ENCODE measurements at places on chromosomes 4 and X. TPM values are rescaled to one million over a fixed set of nuclear protein-coding genes. Genes with fewer than 3 reads are reported as not detected.

Gene ATP1B4
- not detected for polyA plus RNA-seq

Gene UGT2B17
- polyA plus RNA-seq, result 376 TPM

DNA sequence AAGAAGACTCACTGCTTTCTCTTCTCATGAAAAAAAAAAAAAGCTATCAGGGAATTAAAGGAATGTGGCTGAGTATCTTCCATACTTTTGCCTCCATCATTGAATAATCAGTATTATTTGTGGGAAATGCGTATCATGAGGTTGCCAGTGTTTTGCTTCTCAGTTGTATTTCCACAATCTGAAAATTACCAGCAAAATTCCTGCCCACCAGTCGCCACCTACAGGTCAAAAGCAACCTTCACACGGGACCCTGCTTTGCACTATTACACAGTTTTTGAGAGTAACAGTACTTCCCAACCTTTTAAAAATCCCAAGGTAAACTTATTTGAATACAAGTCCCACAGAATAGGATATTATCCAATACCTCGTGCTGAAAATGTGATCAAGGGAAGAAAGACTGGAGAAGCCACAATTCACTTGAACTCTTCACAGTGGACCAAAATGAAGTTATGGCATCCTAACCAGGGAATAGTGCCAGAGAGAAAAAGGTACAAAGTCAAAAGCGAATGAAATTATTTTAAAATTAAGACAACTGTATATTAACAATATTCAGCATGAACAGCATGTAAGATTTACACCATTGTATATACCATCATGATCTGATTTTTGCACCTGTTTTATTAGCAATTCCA, 30.4 kb downstream of the PGRMC1 start:
- no peaks in the 10 kb centered on the region for H3K4me1 ChIP-seq
- no peaks in the 10 kb centered on the region for H3K36me3 ChIP-seq
- H3K27ac ChIP-seq, result no peak overlapping the region
- DNase-seq, result no peak

GRCh38 chrX:107197319-107197718, 8.9 kb downstream of the NUP62CL start:
- no peaks in the 10 kb centered on the region for H3K36me3 ChIP-seq
- H3K27ac ChIP-seq, result no peak overlapping the region
- DNase-seq, result no peak
- no peak overlapping the region for H3K4me3 ChIP-seq

- no peaks in the 10 kb centered on the region for H3K4me1 ChIP-seq
- H3K36me3 ChIP-seq, result no peaks in the 10 kb centered on the region
- no peaks in the 10 kb centered on the region for H3K27me3 ChIP-seq
These were observed 4.8 kb downstream of the LRRC66 start for GRCh38 chr4:52015366-52015765.

- no peak within 1 kb of the TSS for H3K4me3 ChIP-seq
- no peaks in the 10 kb centered on the region for H3K4me1 ChIP-seq
- DNase-seq, result no peak
These were observed at the start of gene CXCL11 for GRCh38 chr4:76035799-76036380. TSS of gene CXCL11 (minus strand) at chr4:76036070. CDS start at chr4:76035987, 83 bp downstream.

DNA sequence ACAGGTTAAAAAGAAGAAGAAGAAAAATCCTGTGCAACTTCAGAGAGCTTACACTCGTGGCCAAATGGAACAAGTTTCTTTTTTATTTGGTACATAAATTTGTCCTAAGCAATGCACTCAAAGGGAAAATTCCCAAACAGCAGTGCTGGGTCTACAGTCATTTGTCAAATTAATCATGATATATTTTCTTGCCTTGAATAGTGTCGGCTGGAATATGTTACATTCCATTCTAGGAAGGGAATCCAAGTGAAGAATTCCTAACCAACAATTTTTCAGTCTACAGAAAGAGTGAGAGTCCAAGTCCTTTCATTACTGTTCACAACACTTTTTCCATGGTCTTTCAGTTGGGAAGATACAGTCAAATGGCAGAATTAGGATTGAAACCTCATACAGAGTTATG, 63.9 kb downstream of the HAND2 start:
- peak overlapping the region; percentile 60 for H3K27ac ChIP-seq
- no peaks in the 10 kb centered on the region for H3K27me3 ChIP-seq
- no peak for DNase-seq
- H3K36me3 ChIP-seq, result no peaks in the 10 kb centered on the region

Gene NXF2
- polyA plus RNA-seq, result not detected

- H3K27me3 ChIP-seq, result no peaks in the 10 kb centered on the region
- no peak overlapping the region for H3K4me3 ChIP-seq
- no peak for DNase-seq
- no peak overlapping the region for H3K27ac ChIP-seq
- no peaks in the 10 kb centered on the region for H3K36me3 ChIP-seq
These were observed 47.4 kb downstream of the REPS2 start for GRCh38 chrX:16993791-16994318.

GRCh38 chrX:119684916-119685224, 8.1 kb downstream of the SEPTIN6 start:
- no peaks in the 10 kb centered on the region for H3K27me3 ChIP-seq
- no peaks in the 10 kb centered on the region for H3K36me3 ChIP-seq
- H3K27ac ChIP-seq, result peak overlapping the region; percentile 93
- DNase-seq, result no peak

Gene SORBS2
- polyA plus RNA-seq, result 15.6 TPM

DNA sequence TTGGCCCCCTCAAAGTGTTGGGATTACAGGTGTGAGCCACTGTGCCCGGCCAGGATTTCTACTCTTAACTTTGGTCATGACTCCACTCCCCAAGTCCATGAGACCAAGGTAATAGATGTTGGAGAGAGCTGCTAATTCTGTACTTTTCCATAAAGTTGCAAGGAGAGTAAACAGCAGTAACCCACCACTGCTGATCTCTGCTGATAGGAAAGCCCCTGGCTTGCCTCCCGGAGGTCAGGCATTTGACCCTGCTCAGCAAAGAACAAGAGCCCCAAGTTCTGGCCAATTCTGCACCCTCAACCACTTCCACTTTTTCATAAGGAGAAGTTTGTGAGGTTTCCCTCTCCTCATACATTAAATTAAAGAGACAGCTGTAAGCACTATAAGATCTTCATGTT, 143.0 kb downstream of the RASL11B start:
- H3K27me3 ChIP-seq, result no peaks in the 10 kb centered on the region
- H3K4me1 ChIP-seq, result no peaks in the 10 kb centered on the region
- H3K4me3 ChIP-seq, result no peak overlapping the region
- no peaks in the 10 kb centered on the region for H3K36me3 ChIP-seq

- DNase-seq, result no peak
- no peak overlapping the region for H3K4me3 ChIP-seq
- H3K27ac ChIP-seq, result no peak overlapping the region
- no peaks in the 10 kb centered on the region for H3K27me3 ChIP-seq
- H3K36me3 ChIP-seq, result no peaks in the 10 kb centered on the region
- peaks cover 4% of the 10 kb centered on the region for H3K4me1 ChIP-seq
These were observed 32.6 kb downstream of the RELL1 start for GRCh38 chr4:37653601-37654000.

DNA sequence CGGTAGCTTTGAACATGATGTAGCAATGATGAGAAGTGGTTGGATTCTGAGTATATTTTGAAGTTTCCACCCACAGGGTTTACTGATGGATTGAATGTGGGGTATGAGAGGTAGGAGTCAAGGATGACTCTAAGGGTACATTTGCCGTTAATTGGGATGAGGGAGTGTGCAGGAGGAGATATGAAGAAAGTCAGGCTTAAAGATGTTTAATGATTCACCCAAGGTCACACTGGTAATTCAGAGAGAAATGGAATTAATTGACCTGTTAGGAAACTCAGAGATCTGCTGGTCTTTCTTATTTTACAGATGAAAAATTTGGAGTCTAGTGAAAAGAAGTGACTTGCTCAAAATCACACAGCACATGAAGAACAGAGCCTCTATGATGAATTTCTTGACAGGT, 390.7 kb downstream of the GBA3 start:
- H3K27me3 ChIP-seq, result no peaks in the 10 kb centered on the region
- no peak for DNase-seq
- H3K4me3 ChIP-seq, result no peak overlapping the region
- no peaks in the 10 kb centered on the region for H3K4me1 ChIP-seq
- H3K27ac ChIP-seq, result no peak overlapping the region

DNA sequence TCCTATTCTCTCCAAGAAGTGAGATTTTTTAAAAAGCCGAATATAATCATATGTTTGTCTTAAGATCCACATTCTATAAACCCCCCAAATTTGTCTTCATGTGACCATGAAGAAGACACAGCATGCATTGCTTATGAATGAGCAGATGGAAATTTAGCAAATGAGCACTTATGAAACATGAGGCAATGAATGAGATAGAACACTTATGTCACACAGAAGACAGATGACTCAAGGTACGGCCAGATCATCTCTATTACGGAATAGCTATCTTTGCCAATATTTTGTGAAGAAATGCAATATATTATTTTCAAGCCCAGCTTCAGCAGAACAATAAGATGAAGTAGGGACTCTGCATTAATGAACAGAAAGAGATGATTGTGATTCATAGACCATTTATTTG, 21.4 kb downstream of the PHEX start:
- no peaks in the 10 kb centered on the region for H3K27me3 ChIP-seq
- DNase-seq, result no peak
- H3K4me3 ChIP-seq, result no peak overlapping the region
- no peak overlapping the region for H3K27ac ChIP-seq

- H3K4me1 ChIP-seq, result no peaks in the 10 kb centered on the region
These were observed 408.7 kb upstream of the ZFP42 start for GRCh38 chr4:187586892-187587291.

- no peak overlapping the region for H3K27ac ChIP-seq
- H3K4me3 ChIP-seq, result no peak overlapping the region
- no peaks in the 10 kb centered on the region for H3K36me3 ChIP-seq
- no peaks in the 10 kb centered on the region for H3K4me1 ChIP-seq
- H3K27me3 ChIP-seq, result no peaks in the 10 kb centered on the region
These were observed 924.3 kb upstream of the DIAPH2 start for GRCh38 chrX:95760356-95760755.

DNA sequence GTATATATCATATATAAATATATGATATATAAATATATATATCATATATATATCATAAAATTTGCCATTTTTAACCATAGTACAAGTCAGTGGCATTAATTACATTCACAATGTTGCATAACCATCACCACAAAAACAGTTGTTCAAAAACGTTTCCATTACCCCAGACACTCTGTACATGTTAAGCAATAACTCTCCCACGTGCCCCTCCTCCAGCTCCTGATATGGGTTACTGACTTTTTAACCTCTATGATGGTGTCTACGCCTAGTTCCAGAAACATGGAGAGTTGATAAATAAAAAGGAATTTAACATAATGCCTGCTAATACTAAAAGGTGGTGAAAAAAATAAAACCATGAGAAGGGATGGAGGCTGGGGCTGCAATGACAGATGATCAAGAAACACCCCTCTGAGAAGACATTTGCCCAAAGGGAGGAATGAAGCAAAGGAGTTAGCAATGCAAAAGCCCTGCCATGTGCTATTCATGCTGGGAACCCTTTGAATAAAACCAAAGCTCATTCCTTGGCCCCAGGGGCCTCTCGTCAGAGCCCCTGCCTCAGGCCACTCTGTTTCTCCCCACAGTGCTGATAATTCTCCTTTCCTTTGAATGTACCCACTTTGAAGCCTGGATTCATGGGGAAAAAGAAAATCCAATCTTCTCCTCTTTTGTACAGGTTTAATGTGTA, 144.3 kb downstream of the NWD2 start:
- no peaks in the 10 kb centered on the region for H3K27me3 ChIP-seq
- H3K4me1 ChIP-seq, result no peaks in the 10 kb centered on the region
- H3K27ac ChIP-seq, result no peak overlapping the region
- no peaks in the 10 kb centered on the region for H3K36me3 ChIP-seq

GRCh38 chrX:22652596-22652995, 347.2 kb upstream of the DDX53 start:
- H3K4me3 ChIP-seq, result no peak overlapping the region
- H3K36me3 ChIP-seq, result no peaks in the 10 kb centered on the region
- H3K4me1 ChIP-seq, result peaks cover 5% of the 10 kb centered on the region
- no peaks in the 10 kb centered on the region for H3K27me3 ChIP-seq
- peak overlapping the region; percentile 65 for H3K27ac ChIP-seq

Gene NHSL2
- under 0.01 TPM for polyA plus RNA-seq

- H3K4me1 ChIP-seq, result peaks cover 16% of the 10 kb centered on the region
- peak overlapping the region; percentile 82 for H3K27ac ChIP-seq
- H3K36me3 ChIP-seq, result no peaks in the 10 kb centered on the region
- DNase-seq, result no peak
These were observed 1.4 kb upstream of the PRICKLE3 start for GRCh38 chrX:49187526-49187925.

DNA sequence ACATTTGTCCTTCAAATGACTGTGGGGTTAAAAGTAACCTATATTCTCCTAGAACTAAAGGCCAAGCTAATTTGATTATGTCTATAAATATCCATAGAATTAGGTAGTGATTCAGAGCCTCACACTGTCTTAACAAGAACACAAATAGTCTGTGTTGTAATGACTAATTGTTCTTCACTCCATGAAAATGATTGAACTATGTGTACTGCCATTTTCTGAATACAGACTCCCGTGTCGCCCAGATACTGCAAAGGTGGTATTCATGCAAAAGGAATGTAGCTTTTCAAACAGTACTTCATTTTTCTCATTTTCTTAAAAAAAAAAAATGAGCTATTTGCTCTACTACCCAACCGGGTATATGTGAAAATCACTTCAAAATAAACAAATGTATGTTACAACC, 11.3 kb upstream of the PHKA2 start:
- no peaks in the 10 kb centered on the region for H3K36me3 ChIP-seq
- DNase-seq, result no peak

Gene TCEAL6
- 0.63 TPM for polyA plus RNA-seq

DNA sequence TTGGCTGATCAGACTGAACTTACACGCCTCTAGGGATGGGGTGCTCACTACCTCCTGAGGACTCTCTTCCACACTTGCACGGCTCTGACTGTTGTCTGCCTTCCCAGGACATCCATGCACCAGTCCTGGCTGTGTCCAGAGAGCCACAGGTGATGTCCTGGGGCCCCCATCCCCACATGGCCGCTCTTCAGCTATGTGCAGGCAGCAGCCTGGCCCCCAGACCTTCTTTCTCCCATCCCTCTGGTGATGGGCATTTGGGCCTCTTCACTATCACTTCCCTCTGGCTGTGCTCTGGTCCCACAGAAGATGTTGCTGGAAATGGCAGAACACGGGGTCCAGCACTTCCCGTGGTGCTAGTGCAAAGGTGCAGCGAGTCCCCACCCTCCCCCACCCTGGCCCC, 40.9 kb upstream of the HMX1 start:
- H3K4me3 ChIP-seq, result no peak overlapping the region
- H3K27me3 ChIP-seq, result no peaks in the 10 kb centered on the region
- no peak for DNase-seq
- no peaks in the 10 kb centered on the region for H3K36me3 ChIP-seq
- no peak overlapping the region for H3K27ac ChIP-seq

- peaks cover 97% of the 10 kb centered on the region for H3K36me3 ChIP-seq
- no peak overlapping the region for H3K4me3 ChIP-seq
- H3K27ac ChIP-seq, result peak overlapping the region; percentile 76
- H3K4me1 ChIP-seq, result peaks cover 43% of the 10 kb centered on the region
These were observed 92.8 kb downstream of the CBR4 start for GRCh38 chr4:168917138-168917779.

DNA sequence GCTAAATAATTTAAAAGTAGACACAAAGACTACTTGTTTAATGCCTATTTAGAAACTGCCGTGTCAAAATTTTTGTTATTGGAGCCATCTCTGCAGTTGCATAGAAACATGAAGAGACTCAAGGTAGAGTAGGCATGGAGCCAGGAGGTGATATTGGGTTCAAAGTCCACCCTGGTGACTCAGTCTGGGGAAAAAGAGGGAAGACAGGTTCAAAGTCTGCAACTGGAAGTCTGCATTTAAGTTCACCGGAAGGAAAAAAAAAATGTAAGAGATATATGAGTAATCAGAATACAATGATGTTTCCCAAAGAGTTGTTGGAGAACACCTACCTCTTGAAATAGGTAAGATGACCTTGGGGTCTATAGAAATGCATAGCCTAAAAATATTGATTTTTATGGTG, 67.4 kb upstream of the QRFPR start:
- H3K4me1 ChIP-seq, result no peaks in the 10 kb centered on the region
- DNase-seq, result no peak

All from sigmoid colon (tissue), 7 donors.